Dermis blood vessel endothelial cell (primary cell): ENCODE measurements at places on chromosomes 5 and 9. TPM values are rescaled to one million over a fixed set of nuclear protein-coding genes. Genes with fewer than 3 reads are reported as not detected.

The TLX3 gene
- not detected in 2 replicates for total RNA-seq

The PCA3 gene
- under 0.01 and 0.33 TPM in 2 replicates for total RNA-seq

The DOLK gene
- total RNA-seq: 38.4 and 45.6 TPM in 2 replicates

The NR5A1 gene
- total RNA-seq: not detected in 2 replicates

The EFNA5 gene
- total RNA-seq: 36.1 and 77.0 TPM in 2 replicates

The NDUFB6 gene
- 33.5 and 49.0 TPM in 2 replicates for total RNA-seq

The SPINK6 gene
- not detected in 2 replicates for total RNA-seq
